ENCODE measurements at places on chromosomes 7 and 10.

DNA sequence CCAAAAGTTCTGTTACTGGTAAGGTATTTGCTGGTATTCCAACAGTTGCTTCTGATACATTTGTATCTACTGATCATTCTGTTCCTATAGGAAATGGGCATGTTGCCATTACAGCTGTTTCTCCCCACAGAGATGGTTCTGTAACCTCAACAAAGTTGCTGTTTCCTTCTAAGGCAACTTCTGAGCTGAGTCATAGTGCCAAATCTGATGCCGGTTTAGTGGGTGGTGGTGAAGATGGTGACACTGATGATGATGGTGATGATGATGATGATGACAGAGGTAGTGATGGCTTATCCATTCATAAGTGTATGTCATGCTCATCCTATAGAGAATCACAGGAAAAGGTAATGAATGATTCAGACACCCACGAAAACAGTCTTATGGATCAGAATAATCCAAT, 131.0 kb downstream of the AASS start:
- DNase-seq = no peak

- no peak for DNase-seq
These were observed 120.0 kb downstream of the SEMA3E start for GRCh38 chr7:83528925-83529423.

DNA sequence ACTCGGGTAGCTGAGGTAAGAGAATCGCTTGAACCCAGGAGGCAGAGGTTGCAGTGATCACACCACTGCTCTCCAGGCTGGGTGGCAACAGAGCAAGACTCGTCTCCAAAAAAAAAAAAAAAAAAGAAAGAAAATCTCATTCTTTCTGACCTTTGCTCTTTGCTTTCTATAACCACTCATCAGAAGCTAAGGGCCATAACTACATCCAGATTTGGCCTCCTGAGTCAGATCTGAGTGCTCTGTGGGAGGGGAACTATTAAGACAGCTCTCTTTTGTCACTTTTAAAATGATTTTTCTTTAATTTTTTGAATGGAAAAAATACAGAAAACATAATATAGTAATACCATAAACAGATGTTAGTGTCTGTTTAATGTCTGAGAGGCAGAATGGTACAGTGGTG, 210.1 kb downstream of the KIAA1217 start:
- DNase-seq = peak; percentile 7

DNA sequence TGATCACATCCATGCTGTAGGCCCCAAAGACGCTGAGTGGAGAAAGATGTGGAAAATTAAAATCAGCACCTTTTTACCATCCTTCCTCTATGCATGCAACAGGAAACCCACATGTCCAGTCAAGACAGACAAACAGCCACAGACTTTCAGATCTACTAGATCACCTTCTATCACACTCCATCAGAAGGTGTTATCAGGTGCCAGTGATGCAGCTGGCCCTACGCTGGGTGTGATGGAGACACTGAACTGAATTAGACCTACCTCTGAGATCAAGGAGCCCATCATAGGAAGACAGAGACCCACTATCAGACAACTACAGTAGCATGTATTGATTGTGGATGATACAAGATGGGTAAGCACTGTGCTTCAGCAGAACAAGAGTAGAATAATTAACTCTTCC, 15.5 kb downstream of the CYP3A4 start:
- no peak for DNase-seq

DNA sequence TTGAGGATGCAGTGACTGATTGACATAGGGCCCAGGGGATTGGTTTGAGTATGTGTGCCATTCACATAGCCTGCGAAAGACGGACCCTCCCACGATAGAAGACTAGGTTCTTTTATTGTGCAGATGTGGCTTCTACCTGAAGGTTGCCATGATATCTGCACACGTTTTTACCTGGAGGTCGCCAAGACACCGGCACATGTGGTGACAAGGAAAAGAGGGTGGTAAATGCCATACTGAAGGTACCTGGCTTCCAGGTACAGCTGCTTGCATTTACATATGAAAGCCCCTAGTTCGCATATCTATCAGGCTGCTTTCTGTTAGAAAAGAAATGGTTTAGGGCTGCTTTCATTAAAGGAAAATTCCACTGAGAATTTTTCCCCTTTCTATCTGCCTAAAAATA, 43.6 kb downstream of the ZNF22 start:
- no peak for DNase-seq

DNA sequence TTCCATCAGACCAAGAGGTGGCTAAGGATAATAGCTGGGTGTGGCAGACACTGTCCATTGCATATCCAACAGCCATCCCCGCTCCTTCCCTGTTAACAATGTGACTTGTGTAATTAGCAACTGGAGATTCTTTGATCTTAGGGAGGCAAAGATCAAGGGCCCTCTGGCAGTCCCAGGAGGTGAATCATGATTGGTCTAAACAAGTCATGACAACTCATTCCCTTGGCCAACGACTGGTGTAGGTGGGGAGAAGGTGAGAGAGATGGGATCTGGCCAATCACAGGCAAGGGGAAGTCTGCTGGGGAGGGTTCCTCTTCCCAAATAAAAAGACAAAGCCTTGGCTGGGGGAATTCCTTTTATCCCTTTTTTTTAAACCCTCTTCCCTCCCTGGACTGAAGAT, 46.2 kb upstream of the COMTD1 start:
- DNase-seq = no peak

GRCh38 chr7:45267262-45267661, 109.7 kb downstream of the RAMP3 start:
- DNase-seq = peak; percentile 16

GRCh38 chr10:128973221-128973620, 493.8 kb upstream of the MGMT start:
- DNase-seq = no peak

GRCh38 chr7:107641676-107642075, 19.0 kb upstream of the SLC26A4 start:
- no peak for DNase-seq

DNA sequence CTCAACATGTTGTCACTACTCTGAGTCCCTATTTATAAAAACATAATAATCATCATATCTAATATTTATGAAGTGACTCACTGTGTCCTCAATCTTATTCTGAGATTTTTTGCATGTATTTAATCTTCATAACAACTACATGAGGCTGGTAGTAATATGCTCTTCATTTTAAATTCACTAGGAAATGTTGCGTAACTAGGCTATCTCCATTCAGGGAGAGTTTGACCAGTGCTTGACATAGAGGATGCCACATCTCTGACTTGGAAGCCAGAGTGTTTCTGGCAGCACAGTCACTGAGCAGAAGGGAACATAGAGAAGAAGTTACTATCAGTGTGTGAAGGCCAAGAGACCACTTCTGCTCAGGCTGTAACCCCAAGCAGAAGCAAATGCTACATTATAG, 88.9 kb downstream of the FAM13C start:
- DNase-seq = no peak

GRCh38 chr7:27972276-27972675, 208.3 kb downstream of the JAZF1 start:
- DNase-seq = no peak

GRCh38 chr7:112707655-112708054, 82.5 kb downstream of the TMEM168 start:
- DNase-seq = no peak

DNA sequence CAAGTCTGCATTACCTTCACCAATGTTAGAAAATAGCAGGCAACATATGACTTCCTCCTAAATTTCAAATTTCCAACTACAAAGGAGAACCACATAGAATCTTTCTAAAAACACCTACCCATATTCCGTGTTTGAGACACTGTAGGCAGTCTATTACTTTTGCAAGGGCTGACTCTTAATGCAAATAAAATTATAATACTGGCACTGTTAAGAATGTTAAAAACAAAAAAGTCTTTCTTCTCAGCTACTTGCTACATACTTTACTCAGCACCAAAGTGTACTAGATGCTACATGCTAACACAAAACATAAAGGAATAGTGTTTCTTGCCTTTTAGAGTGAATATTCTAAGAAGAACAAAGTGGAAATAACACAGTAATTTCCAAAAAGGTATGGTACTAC, 65.4 kb downstream of the SRPK2 start:
- DNase-seq = no peak

- DNase-seq = peak; percentile 27
These were observed 1.5 kb downstream of the MKLN1 start for GRCh38 chr7:131329176-131329570.

- DNase-seq = peak; percentile 64
These were observed 15.6 kb downstream of the CUBN start for GRCh38 chr10:17113889-17114540.

GRCh38 chr7:24917510-24918239, 62.3 kb downstream of the OSBPL3 start:
- peak; percentile 65 for DNase-seq

GRCh38 chr7:157355784-157356511, 19.1 kb downstream of the DNAJB6 start:
- DNase-seq = no peak

DNA sequence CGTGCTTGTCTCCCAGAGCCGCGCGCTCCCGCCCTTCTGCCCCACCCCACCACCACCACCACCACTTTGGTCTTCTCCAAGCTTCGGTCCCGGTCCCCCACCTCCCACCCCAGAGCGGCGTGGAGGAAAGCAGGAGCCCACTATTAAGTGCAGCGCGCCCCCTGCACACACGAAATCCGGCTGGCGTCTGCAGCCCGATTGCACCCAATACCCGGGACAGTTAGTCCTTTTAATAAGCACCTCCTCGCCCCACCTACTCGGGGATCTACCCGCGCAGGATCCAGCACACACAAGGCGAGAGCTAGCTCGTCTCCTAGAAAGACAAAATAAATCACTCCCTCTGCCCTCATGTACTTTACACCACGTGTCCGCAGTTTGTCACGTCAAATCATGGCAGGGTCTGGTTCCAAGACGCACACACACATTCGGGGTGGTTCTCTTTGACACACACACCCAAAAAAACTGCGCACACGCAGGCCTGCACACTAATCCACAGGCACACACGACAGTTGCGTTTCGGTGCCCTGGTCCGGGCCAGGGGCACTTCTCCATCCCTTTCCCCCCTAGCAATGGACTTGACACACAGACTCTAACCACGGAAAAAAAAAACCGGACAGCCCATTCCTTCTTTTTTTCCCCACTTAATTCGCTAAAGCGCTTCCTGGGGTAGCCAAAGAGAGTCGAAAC, 1.6 kb downstream of the SFMBT2 start:
- DNase-seq = no peak

DNA sequence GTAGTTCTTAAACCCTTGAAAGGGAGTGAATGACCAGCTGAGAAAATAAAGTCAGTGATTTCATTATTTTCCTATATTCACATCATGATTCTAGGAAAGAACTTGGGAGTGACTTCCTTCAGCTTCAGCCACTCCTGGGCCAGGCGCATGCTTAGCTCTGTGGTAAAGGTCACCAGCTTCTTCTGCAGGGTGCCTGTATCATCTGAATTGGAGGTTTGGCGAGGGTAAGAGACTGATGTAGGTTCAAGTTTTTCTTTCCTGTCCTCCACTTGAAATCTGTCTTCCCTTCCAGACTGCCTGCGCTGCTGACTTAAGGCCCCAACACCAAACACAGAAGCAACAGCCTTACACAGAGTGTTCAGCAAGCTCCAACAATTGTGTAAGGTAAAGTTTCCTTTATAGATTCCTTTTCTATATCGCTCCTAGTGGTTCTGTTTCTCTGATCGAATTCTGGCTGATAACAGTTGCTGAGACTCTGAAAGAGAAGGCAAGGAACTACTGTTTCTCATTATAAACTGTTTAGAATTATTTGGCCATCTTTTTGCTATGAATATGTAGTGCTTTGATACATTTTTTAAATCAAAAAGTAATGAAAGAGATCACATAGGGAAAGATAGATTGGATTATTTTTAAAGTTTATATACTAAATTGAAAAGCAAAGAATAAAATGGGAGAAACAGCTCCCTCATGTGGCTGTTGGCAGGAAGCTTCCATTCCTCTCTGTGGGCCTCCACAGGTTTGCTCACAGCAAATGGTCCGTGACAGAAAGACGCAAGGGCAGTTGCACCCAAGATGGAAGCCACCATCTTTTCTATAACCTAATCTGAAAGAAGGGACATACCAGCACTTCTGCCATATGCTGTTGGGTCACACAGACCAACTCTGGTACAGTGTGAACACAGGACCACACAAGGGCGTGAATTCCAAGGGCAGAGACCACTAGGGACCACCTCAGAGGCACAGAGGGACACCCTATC, 14.0 kb downstream of the GATAD1 start:
- peak; percentile 69 for DNase-seq

DNA sequence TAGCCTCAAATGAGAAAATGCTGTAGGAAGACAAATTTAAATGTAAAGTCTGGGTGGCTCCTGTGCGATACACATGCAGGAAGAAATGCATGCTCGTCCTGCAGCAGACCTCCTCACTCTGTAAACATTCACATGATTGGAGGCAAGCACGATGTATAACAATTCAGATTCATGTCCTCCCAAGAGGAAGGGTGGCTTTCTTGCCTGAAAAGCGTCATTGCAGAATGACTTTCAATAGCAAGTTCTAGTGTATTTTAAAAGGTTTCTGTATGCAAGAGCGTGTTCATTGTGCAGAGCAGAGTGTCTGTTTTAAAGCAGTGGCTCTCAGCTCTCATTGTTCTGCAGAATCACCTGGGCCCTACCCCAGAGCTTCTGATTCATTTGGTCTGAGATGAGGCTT, 170.3 kb upstream of the CELF2 start:
- DNase-seq = no peak

DNA sequence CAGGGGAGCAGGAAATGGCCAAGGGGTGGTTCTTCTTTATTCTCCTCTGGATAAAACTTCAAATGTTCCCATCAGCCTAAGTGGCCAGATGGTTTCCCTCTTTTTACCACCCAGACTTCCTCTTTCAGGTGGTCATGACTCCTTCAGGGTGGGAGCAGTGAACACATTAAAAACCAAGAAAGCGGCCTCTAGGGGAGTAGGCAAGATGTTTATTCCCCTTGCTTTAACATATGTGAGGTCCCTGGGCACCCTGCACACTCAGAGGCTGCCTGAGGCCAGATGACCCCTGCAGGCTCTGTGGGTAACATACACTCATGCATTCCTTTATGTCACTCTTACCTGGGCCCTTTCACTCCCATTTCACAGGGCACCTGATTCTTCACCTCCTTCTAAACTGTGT, 357.4 kb downstream of the ABCA13 start:
- DNase-seq = no peak

- DNase-seq = no peak
These were observed 21.9 kb upstream of the GDF10 start for GRCh38 chr10:47278152-47278473.

DNA sequence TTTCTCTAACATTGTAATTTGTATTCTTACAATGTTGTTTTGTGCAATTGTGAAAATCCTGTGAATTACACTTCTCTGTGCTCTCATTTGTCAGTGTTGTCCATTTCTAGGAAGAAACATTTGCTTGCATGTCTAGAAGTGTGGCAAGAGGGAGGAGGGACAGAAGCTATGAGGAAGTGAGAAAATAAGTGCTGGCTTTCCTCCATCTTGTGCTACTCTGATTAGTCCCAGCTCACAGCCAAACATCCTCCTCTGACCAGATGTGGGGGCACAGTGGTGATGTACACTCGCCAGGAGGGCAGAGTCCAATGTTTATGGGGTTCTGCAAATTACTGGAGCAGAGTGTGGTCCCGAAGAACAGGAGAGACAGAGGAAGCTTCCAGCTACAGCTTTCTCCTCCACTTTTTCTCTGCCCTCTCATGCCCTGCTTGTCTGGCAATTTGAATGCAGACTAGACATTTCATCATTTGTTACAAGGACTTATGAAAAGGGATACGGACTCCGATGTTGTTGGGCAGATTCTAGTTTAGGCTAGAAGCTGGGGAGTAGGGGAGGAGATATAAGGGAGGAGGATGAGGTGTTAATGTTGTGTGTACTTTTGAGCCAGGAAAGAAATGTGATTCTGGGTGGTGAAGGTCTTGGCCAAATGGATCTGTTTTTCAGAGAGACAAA, 131.0 kb upstream of the C1GALT1 start:
- peak; percentile 9 for DNase-seq
